ENCODE measurements at places on chromosomes 12 and 14. TPM values are rescaled to one million over a fixed set of nuclear protein-coding genes. Genes with fewer than 3 reads are reported as not detected.

MANSC4 gene
- total RNA-seq = not detected

CARMIL3 gene
- 0.48 TPM for total RNA-seq

NUAK1 gene
- total RNA-seq = 5.0 TPM

TRHDE gene
- total RNA-seq = 0.14 TPM

HCAR1 gene
- total RNA-seq = 0.02 TPM

FAM186B gene
- total RNA-seq = 0.11 TPM

CFAP251 gene
- 1.1 TPM for total RNA-seq

CLEC1B gene
- not detected for total RNA-seq

MYO1H gene
- total RNA-seq = not detected

MANSC1 gene
- total RNA-seq = 3.9 TPM

IFNG-AS1 gene
- total RNA-seq = not detected

LRRK2 gene
- total RNA-seq = 1.5 TPM

PRKAG1 gene
- total RNA-seq = 40.2 TPM

LRIG3 gene
- total RNA-seq = 5.1 TPM

OAS3 gene
- 22.8 TPM for total RNA-seq

GPR84 gene
- total RNA-seq = not detected

PELI2 gene
- 1.6 TPM for total RNA-seq

DIO3 gene
- 0.07 TPM for total RNA-seq

TC2N gene
- total RNA-seq = 0.81 TPM

TAS2R42 gene
- not detected for total RNA-seq

ENDOU gene
- not detected for total RNA-seq

CCDC197 gene
- not detected for total RNA-seq

TMTC3 gene
- 14.1 TPM for total RNA-seq

KLRC3 gene
- not detected for total RNA-seq

KRT7 gene
- 6,056 TPM for total RNA-seq

STON2 gene
- total RNA-seq = 1.8 TPM

HAL gene
- 0.54 TPM for total RNA-seq

ADAM21 gene
- not detected for total RNA-seq

SPATS2 gene
- 31.2 TPM for total RNA-seq

KRT2 gene
- total RNA-seq = 0.03 TPM

A2M gene
- 0.14 TPM for total RNA-seq

AMDHD1 gene
- 2.3 TPM for total RNA-seq

APOLD1 gene
- total RNA-seq = 0.58 TPM

GPR68 gene
- 0.30 TPM for total RNA-seq

GLS2 gene
- 0.18 TPM for total RNA-seq

CD4 gene
- total RNA-seq = not detected

RNASE2 gene
- not detected for total RNA-seq

PLEKHG3 gene
- total RNA-seq = 24.8 TPM

SPIC gene
- not detected for total RNA-seq

AJUBA gene
- 31.9 TPM for total RNA-seq

TAMALIN gene
- 1.0 TPM for total RNA-seq

SYNE3 gene
- 0.70 TPM for total RNA-seq

ACVRL1 gene
- 0.18 TPM for total RNA-seq

MAP1LC3B2 gene
- total RNA-seq = 1.2 TPM

COX8C gene
- total RNA-seq = not detected

HOXC13 gene
- total RNA-seq = 28.3 TPM

GTF2A1 gene
- 10.9 TPM for total RNA-seq

TBX3 gene
- 54.4 TPM for total RNA-seq

ADAMTS20 gene
- not detected for total RNA-seq

KRT73 gene
- total RNA-seq = not detected

CACNA2D4 gene
- not detected for total RNA-seq

NGB gene
- total RNA-seq = not detected

GPX2 gene
- 236 TPM for total RNA-seq

SOAT2 gene
- 0.30 TPM for total RNA-seq

ARHGAP9 gene
- 0.60 TPM for total RNA-seq

TDRD9 gene
- 0.30 TPM for total RNA-seq

GYS2 gene
- not detected for total RNA-seq

Data from A549 treated with AZD2906 at 1 μM for 4 hours (cell line).